CD4-positive, alpha-beta T cell treated with Interleukin-10 for 1 hour (primary cell): ENCODE measurements at places on chromosomes 16 and 17.

- no peak for DNase-seq
Observed at GRCh38 chr17:61394630-61395408, 4.8 kb upstream of the TBX2 start.

DNA sequence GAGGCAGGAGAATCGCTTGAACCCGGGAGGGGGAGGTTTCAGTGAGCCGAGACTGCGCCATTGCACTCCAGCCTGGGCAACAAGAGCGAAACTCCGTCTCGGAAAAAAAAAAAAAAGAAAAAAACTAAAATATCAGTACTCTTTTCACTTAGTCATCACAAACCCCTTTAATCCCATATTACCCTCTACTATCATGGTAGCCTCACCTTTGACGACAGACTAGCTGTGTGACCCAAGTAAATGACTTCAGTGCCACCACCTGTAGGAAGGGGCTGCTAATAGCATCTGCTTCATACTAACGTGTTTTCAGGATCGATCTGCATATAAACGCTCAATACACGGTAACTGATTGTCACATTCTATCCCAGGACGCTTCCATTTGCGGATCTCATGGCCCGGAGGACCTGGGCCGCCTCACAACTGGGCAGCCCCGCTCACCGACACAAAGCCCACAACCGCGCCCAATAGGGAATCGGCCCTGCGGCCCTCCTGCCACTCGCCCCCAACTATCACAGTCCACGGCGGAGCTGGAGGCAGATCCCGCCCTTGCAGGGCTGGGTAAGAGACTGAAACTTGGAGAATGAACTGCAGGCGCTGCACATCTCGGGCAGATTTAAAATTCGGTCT lies 1.1 kb upstream of the ZNF263 start:
- no peak for DNase-seq

- peak; percentile 68 for DNase-seq
Observed at GRCh38 chr16:15950161-15950854, 892 bp downstream of the ABCC1 start.

DNA sequence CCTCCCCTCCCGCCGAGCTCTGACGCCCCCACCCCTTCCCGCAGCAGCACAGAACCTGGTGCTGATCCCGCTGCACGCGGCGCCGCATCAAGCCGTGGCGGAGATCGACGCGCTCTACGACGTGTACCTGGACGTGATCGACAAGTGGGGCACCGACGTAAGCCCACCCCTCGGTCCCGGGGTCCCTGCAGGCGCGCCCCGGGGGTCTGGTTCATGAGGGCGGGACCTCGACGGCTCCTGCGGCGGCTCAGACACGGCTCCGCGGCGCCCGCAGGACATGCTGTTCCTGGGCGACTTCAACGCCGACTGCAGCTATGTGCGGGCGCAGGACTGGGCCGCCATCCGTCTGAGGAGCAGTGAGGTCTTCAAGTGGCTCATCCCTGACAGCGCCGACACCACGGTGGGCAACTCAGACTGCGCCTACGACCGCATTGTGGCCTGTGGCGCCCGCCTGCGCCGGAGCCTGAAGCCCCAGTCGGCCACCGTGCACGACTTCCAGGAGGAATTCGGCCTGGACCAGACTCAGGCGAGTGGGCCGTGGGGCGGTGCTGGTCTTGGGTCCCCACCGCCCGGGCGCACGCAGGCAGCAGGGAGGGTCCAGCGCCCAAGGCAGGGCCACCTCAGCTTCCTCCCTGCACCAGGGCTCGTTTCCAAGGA lies 1.4 kb downstream of the DNASE1L2 start:
- no peak for DNase-seq

- no peak for DNase-seq
Observed at GRCh38 chr17:36611345-36612072, 10.1 kb downstream of the MRM1 start.

- DNase-seq, result no peak
Observed at GRCh38 chr17:38544839-38545209, 60.9 kb downstream of the SRCIN1 start.

- DNase-seq, result no peak
Observed at GRCh38 chr17:1315891-1316403, 36.5 kb downstream of the TRARG1 start.

DNA sequence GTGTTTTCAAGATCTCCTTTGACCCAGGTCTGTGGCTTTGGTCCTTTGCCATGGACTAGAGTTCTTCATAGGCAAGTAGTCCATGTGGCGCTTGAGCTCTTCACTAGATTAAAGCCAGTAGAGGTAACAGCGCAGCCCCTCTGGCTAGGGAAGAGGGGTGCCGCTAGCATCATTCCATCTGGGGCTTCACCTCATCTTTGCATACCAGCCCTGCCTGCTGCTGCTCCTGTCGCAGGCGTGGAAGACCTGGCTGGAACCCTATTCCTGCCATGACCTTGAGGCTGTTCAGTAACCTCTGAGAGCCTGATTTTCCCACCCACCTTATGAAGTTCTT lies 198.4 kb downstream of the MSI2 start:
- no peak for DNase-seq

GRCh38 chr16:73183611-73184092 lies 135.7 kb upstream of the ZFHX3 start:
- no peak for DNase-seq

DNA sequence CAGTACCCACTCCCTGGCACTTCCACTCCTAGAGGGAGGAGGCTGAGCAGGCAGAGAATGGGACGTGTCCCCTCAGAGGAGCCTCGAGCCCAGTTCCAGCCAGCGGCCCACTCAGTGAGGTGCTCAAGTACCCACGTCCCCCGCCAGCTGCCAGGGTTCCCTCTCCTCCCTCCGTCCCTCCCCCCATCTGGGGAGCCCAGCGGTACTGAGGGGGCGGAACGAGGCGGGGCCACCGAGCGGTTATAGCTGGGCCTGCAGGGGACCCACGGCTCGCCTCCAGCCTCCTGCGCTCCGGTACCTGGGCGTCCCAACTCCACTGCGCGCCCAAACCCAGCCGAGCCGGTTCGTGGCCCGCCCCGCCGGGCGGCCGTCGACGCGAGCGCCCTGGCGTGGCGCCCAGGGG lies at the start of gene NPW:
NPW (plus strand) TSS at position 268 of the 403 bp plus-strand sequence.
- DNase-seq, result no peak

- DNase-seq, result no peak
Observed at GRCh38 chr17:35011671-35012216, 31.4 kb downstream of the LIG3 start.

DNA sequence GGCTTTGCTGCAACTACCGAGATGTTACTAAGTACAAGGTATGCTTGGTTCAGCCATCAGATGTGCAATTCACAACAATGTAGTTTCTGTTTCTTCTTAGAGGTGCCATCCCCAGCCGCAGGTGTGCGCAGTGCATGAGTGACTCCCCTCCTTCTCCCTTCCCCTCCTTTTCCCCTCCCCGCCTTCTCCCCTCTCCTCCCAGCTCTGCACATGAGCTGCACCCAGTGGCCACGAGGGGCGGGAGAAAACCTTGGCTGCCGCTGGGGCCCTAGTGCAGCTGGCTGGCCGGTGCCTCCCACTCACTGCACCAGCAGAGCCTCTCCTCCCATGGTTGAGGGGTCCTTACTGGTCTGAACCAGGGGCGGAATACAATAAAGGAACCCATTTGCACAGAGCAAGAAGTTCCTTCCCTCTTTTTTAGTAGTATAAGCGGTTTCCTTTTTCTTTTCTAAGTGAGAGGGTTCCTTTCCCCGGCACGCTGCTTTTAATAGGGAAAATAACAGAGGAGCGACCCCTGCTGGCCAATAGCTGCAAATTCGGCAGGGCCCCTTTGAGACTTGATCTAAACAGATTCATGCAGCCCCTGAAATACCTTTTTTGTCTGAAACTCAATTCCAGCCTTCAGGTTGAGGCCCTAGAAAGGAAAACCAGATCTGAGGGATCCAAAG lies 7.8 kb upstream of the CCL15 start:
- no peak for DNase-seq

- no peak for DNase-seq
Observed at GRCh38 chr17:1328437-1328836, 49.0 kb downstream of the TRARG1 start.

DNA sequence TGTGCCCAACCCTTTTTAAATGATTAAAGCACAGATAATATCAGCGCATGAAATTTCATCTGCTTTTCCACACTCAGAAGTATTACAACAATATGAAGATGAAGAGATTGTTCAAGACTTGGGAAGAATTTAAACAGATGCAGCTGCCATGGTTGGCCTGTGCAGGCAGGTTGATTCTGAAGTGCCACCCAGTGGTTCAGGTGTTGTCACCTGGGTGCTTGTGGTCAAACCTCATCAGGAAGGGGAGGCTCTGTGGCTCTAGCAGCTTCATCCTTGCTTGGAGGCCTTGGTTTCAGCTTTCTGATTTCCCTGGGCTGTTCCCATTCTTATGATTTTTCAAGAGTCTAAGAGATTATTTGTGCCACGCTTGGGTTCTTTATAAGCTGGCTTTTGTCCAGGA lies 22.2 kb upstream of the CLEC18C start:
- DNase-seq, result no peak

DNA sequence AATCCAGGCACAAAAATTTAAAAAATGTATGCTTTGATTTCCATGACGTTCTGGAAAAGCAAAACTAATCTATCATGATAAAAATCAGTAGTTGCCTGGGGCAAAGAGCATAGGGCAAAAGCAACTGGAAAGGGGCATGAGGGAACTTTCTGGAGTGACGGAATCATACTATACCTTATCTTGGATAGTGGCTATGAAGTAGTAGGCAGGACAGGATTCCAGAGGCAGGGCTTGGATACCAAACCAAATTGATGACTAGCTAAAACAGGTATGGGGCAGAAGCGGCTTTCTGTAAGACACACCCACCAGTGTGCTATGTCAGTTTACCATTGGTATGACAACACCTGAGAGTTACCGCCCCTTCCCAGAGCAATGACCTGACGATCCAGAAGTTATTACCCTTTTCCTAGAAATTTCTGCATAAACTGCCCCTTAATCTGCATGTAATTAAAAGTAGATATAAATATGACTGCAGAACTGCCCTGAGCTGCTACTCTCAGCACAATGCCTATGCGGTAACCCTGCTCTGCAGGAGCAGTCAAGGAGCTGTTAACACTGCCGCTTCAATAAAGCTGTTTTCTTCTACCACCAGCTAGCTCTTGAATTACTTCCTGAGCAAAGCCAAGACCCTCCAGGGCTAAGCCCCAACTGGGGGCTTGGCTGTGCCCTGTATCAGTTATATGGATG lies 56.7 kb downstream of the CFDP1 start:
- DNase-seq, result no peak

DNA sequence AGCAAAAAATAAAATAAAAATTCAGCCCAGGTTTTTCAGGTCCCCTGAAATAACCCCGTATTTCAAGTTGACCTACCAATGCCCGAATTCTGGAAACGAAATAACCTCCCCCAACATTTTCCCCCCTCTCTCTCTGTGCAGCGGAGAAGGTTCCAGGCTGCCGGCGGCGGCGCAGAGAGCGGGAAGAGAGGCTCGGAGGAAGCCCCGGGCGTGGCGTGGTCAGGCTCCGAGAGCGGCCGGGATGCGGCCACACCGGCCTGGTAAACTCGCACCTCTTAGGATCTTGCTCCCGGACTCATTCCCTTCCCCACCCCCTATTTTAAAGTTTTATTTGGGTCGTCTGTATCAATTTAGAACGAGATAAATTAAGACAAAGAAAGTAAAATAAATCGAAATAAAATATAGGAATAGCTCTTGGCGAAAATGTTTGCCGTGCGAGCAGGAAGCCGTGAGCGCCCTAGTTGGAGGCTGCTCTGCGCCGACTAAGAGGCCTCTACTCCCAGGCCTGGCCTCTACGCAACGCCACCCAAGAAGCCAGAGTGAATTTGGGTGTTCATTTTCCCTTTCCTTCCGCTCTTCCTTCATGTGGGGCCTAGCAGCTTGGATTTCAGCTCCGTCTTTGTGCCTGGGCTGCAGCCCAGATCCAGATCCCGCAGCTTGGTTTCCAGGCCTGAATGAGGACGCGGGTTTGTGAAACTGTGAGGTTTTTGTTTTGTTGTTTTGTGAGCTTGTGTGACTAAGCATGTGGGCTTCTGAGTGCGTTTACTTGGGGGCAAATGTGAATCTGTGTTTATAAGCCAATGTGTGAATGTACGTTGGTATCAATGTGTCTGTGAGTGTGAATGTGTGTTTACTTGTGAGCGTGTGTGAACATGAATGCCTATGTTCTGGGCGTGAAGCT lies 1.5 kb upstream of the HOXB6 start:
- no peak for DNase-seq

- no peak for DNase-seq
Observed at GRCh38 chr16:81214745-81215166, 23.7 kb upstream of the BCO1 start.

DNA sequence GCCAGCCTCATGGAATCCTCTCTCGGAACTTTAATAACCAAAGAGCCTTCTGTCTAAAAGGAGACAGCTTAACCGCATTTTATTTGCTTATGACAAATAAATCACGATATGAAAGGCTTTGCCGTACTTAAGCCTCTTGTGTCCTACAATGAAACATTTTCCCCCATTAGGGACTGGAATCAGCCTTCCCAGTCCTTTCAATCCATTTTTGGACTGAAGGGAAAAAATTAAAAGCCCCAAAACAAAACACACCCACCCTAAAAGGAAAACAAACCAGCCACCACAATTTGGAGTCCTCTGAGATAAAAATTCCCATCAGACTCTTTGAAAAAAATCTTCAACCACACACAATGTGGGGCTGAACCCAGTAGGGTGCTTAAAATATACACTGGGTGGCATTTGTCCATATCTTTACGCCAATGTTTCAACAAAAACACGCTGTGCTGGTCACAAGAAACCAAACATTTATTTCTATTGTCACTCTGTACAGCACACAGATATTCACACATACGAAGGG lies 3.0 kb downstream of the HOXB4 start:
- DNase-seq, result no peak

GRCh38 chr17:58153046-58153445 lies 4.9 kb downstream of the OR4D1 start:
- DNase-seq, result peak; percentile 86

DNA sequence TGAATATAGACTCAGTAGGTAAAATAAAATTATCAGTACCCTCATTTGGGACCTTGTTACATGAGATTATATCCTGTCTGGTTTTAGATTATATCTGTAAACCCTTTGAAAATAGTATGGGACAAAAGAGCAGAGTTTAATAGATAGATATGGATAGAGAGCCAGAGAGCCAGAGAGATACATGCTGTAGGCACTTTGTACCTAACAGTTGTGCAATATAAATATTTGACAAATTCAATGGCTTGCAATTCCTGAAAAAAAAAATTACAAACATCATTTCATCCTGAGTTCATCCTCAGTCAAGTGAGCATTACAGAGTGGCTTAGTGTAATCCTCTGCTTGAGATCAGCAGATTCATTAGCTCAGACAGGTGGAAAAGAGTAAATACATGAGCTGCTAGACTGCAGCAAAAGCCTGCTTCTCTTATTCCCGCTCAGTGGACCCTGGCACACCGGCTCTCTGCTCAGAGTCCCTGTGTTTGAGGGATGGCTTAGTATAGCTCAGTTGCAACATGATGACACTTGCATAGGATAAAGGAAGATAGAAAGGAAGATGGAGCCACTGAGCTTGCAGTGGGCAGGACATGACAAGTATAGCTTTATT lies 931.6 kb upstream of the GOT2 start:
- no peak for DNase-seq

DNA sequence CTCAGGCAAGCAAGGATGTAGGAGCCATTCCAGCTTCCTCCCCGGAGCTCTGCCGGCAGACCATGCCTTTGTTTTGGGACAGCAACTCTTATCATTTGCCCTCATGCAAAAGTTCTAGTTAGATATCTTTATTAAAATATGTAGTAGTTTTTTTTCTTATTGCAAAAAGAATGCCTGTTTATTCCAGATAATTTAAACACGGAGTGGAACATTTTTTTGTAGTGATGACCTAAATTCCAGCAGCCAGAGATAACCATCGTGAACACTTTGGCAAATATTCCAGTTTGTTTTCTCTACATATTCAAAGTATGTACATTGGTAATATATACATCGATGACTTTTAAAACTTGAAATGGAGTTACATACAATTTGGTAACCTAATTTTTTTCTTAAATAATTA lies 54.8 kb downstream of the CRISPLD2 start:
- DNase-seq, result no peak
